ENCODE measurements at places on chromosomes 12 and 14.

DNA sequence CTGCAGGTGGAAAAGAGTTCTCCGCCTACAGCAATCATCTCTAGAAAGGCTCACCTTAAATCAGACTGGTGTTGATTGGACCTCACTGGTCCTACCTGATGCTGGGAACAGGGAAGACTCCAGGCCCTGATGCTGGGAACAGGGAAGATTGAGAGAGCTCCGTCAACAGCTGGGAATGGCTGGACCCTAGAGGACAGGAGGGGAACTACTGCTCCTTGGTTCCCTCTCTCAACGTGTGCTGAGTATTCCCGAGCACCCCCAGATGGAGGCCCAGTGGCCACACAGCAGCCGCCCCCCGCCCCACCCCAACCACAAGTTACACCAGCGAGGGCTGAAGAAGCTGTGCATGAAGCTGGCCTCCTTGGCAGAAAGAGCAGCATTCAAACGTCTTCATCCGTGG is 240.3 kb downstream of the SLC15A4 start:
- peak; percentile 88 for DNase-seq

DNA sequence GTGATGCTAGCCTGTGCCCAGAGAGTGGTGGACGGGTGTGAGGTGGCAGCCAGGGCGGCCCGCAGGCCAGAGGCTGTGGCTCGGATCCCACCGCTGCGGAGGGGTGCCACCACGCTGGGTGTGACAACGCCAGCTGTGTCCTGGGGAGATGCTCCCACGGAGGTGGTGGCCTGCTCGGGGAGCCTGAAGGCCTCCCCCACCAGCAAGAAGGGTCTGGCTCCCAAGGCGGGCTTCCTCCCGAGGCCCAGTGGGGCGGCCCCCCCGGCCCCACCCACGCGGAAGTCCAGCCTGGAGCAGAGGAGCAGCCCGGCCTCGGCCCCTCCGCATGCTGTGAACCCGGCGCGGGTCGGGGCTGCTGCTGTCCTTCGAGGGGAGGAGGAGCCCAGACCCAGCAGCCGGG is 38.2 kb downstream of the KIF26A start:
- DNase-seq, result no peak

- no peak for DNase-seq
These were observed 38.7 kb downstream of the GLT8D2 start for GRCh38 chr12:104011253-104011652.

- DNase-seq, result peak; percentile 49
These were observed 70.3 kb upstream of the PRMT8 start for GRCh38 chr12:3420693-3421092.

DNA sequence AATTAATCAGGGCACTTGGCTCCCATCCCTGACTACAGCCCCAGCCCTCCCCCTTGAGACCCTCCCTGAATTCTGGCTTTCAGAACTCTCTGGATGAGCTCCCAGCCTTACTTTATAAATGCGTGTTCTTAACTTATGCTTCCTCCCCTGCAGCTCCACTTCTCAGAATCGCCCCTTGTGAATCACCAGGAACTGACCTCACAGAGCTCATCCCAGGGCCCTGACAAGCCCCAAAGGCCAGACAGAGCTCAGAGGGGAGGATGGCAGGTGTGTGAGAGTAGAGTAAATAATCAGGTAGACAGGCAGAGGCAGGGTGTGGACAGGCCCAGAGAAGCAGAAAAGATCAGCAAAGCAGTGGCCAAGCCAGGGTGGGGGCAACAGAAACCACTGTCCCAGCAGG is 68.2 kb upstream of the FOXN3 start:
- no peak for DNase-seq

GRCh38 chr12:50708631-50709030 is 55.3 kb upstream of the ATF1 start:
- no peak for DNase-seq

- DNase-seq, result no peak
These were observed 65.3 kb downstream of the BLTP3B start for GRCh38 chr12:100077367-100077766.

DNA sequence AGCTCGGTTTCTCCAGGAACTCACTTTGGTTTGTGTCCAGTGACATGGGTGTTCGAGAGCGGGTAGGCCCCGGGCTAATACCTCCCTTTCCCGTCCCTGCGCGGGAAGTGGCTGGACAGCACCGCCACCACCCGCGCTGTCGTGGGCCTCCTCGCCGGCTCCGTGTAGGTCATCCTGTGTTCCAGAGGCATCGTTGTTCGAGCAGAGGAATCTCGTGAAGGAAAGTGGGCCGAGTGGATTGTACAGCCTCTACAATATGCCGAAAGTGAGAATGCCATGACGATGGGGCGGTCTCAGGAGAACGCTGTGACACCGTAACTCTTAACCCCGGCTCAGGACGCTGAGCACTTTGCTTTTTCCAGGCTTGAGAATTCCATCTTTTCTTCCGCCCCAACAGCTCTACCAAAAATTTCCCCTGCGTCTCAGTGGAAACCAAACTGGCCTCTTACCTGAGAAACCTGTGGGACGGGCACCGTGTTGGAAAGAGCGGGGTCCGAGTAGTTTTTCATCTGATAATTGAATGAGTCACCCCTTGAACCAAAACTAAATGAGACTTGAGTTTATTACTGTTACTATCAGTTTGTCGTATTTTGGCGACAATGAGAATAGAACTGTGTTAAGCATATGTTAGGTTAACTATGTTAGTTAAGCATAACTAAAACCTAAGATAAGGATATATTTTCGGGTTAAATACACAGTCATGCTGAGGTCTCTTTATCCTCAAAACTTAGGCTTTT is 510 bp downstream of the EIF2S1 start:
- DNase-seq, result no peak

DNA sequence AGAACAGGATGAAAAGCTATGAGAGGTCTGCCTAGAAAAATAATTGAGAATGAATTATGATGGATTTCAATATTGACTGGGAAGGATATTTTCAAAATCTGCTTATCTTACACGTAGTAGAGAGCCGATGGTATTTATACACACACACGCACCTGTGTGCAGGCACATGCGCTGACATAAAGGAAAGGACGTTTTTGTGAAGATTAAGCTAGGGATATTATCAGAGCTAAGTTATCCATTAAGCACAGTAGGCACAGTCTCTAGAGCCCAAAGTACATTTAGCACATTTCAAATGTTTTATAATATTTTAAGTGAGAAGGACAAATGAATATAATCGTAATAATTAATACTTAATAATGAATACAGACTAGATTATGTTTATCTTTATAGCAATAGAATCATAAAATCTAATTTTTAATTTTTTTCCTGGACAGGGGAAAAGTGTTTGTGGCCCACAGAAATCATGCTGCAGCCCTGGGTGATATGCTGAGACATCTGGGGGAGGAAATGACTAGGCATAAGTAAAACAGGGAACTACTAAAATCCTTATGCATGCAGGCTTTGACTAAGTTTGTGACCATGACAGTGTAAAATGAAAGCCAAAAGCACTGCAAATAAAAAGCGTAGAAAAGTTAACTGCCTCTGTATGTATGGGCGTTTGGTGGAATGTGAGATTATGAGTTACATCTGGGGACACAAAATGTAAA is 146.1 kb downstream of the KITLG start:
- DNase-seq, result no peak

DNA sequence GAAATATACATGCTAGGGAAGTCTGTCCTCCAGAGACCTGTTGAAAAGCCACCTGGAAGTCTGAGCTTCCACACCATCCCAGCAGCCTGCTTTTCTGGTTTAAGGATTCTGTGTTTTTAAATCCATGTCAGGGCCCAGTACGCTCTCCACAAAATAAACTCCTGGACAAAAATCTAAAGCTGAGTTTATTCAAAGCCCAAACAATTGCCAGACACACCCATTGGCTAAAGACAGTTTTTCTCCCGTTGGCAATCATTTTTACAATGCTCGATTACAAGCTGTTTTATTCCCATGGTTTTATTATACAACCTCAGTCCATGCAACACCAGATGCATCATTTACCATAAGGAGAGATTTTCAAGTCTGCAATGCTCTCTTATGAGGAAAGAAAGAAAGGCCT is 94.5 kb downstream of the MYRFL start:
- DNase-seq, result no peak

DNA sequence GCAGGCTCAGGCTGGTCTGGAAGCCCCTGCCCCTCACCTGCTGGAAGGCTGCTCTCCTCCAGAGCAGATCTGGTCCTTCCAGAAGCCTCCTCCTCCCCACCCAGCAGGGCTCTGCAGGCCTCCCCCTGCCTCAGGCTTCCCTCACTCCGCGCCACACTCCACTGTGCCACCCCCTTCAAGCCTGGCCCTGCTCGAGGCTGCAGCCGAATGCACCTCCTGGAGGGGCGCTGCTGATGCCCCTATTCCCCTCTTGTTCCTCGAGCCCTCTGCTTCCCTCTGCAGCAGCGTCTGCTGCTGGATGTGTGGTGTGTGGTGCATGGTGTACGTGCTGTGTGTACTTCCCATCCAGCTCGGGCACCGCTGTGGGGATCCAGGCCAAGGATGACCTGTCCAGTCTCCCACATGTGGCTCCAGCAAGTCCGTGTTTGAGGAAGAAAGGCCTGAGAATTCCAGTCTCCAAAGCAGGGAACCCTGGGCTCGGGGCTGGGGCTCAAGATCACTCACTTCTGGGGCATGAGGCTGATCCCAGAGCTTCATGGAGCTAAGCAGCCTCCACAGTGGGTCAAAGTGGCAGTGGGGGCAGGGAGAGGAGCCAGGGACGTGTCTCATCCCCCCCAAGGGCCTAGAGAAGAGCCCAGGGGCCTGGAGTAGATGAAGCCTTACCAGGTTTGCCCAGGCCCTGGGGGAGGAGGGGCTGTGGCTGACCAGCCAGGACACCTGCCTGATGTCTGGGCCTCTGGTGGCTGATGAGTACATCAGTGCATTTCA is 136.0 kb upstream of the C14orf180 start:
- peak; percentile 78 for DNase-seq

DNA sequence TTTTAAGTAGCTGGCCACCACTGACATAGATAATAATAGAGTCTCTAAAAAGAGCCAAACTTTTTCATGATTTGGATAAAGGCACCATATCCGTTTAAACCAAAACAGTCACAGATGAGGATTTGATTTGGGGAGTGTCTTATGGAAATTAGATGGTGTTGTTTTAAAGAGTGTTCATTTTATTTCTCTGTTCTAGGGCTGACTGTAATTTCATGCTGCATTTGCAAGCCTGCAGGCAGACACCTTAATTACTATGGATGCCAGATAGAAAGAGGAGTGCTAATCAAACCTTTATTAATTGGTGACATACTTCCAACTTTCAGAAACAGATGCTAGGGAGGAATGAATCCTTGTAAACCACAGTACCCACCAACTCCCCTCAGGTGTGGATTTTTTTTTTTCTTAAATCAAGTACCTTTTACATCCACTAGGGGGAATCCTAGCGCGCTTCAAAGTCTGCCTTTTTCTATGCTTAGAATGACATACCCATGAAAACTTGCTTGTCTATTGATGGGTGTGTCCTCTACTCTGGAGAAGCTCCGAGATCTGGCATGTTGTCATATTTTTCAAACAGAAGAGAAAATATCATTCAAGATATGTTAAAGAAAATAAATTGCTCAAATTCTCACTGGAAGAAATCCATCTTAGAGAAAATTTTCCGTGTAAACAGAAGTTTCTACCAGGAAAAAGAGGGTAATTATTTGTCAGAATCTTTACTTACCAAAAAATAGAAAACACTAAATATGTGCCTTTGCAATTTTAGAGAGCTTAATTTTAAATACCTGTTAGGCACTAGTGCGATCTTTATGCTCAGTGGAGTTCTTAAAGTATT is 14.2 kb upstream of the PLXNC1 start:
- DNase-seq, result peak; percentile 58

DNA sequence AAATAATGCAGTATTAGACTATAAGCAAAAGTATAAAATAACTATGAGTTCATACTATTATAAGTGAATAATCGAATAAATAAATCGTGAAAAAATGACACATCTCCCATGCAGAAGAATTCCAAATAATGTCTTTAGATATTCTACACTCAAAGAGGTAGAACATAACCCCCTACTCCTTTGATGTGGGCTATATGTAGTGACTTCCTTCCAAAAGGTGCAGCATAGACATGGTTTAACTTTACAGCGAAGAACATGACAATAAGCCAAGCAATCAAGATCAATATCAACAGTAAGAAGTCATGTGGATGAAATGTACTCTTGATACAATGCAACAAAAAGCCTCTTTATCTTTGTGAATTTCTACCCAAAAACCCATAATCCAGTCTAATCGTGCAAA is 46.0 kb upstream of the HIF1A start:
- no peak for DNase-seq

Data from endodermal cell (in vitro differentiated cells).